ENCODE measurements at places on chromosomes 3 and 15.

GRCh38 chr3:161035711-161036110 lies 69.4 kb downstream of the B3GALNT1 start:
- DNase-seq = no peak

- DNase-seq = no peak
Measured at GRCh38 chr15:34039790-34040113, 748 bp upstream of the AVEN start.

DNA sequence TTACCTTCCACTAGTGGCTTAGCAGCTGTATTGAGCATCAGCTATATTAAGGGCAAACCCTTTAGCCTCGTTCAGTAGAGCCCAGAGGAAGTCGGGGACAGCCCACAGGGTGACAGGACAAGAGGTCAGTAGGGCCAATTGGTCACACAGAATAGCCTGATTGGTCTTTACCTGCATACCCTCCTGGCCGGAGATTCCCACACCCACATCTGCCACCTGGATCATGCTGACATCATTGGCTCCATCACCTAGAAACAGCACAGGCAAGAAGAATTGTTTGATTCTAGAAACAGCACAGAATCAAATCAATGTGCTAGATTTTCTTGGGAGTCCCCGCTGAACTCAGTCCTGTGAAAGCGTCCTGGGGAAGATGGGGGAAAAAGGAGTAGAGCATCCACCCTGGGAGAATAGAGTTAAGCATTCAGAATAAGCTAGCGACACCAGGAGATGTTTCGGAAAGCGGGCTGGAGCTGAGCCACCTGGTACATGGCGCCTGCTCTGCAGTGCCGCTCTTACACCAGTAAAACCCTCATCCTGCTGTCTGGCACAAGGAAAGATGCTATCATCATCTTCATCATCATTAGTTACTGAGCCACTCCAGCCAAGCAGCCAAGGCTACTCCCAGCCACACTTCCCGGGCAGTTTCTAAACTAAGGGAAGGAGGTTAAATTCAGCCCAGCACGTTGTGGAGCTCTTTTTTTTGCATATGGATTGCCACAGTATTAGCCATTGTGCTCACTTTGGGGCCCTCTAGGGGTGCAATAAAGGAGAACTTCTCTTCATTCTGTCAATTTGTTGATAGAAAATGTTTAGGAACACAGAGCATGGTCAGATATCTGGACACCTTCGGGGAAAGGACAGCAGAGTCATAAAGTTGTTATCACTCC lies 171.3 kb downstream of the ATP10A start:
- DNase-seq = peak; percentile 51

- DNase-seq = peak; percentile 59
Measured at GRCh38 chr15:86236356-86237110, 156.9 kb downstream of the AGBL1 start.

GRCh38 chr15:96330064-96330449 lies 443 bp upstream of the NR2F2 start:
- peak; percentile 85 for DNase-seq

GRCh38 chr15:32669896-32670611 lies 28.5 kb downstream of the SCG5 start:
- DNase-seq = no peak

- no peak for DNase-seq
Measured at GRCh38 chr3:8445861-8446260, 55.8 kb upstream of the LMCD1 start.

DNA sequence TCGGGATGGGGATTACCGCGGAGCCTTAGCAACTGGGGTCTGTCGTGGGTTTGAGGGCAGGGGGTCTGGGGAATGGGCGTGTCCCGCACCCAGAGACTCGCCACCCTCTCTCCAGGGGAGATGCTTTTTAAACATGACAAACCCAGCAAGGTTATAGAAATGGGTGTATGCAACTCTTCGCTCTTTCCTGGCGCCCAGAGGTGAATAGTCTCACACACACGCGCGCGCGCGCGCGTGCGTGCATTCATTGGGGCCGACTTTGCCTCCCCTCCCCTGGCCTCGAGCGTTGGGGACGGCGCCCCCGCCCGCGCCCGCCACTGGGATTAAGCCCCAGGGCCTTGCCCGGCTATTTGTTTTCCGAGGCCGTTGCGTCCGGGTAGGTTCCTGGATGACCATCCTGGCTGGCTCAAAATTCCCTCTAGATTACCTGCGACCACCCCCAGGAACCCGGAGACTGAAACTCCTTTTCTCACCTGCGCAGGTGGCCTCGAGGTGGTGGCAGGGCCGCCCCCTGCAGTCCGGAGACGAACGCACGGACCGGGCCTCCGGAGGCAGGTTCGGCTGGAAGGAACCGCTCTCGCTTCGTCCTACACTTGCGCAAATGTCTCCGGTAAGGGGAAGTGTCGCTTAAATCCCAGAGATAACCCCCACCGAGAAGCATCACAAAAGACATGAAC lies 777 bp downstream of the GPR160 start:
- peak; percentile 65 for DNase-seq

- DNase-seq = no peak
Measured at GRCh38 chr3:126293370-126294082, 63.7 kb downstream of the KLF15 start.

GRCh38 chr3:150925751-150926201 lies 20.5 kb upstream of the MINDY4B start:
- peak; percentile 72 for DNase-seq

GRCh38 chr3:4401441-4401840 lies 65.6 kb downstream of the SUMF1 start:
- DNase-seq = no peak

DNA sequence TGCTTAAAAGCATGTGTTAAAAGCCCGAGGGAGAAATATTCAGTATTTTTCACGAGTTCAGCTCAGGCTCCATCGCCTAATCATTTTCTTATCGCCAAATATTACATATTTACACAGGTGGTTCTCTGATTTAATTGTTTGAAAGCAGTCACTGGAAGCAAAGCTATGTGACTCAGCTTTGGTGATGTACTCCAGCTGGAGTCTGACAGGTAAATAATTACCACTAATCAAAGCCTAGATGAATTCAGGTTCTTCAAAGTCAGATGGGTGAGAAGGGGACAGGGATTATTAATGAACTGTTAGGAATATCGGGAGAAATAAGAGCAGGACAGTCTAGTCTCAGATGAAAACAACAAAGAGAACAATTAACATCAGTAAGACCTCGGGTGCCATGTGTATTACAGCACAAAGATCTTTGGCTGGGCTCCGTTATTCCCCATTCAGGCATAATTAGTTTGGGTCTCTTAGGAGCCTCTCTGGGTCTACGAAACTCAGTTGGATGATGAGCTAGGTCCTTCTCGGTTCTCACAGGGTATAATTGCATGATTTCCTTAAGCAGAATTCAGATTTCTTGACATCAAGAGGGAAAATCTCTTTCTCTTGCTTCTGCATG lies 331.7 kb upstream of the ADAMTS9 start:
- DNase-seq = no peak

DNA sequence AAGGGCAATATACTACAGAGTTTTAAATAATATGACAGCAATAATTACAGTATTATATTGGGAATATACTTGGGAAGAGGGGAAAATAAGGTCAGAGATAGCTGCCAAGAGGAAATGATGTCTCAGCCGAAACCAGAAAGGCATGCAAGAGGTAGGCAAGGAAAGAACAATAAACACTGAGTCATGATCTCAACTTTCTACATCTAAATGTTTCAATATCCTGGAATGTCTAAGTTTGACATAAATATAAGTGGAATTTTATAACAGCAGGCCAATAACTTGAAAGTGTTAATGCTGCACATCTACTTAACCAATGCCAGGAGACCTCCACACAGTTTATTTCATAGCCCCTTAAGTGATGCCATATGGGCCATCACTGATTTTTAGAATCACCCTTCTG lies 99.8 kb upstream of the CPNE4 start:
- DNase-seq = no peak

DNA sequence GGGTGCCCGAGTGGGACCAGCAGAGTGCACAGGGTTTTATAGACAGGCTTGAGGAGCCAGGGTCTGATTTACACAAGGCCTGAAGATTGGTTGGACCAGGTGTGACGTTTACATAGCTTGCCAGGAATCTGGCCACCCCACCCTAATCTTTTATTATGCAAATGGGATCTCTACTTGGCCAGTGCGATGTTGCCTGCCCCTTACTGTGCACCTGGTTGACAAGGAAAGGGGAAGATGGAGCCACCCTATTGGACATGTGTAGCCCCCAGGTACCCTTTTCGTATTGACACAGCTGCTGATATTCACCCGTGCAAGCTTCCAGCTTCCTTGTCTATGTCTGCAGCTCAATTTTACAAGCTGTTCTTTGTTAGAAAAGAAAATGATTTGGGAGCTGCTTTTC lies 132.0 kb downstream of the ARNT2 start:
- no peak for DNase-seq

DNA sequence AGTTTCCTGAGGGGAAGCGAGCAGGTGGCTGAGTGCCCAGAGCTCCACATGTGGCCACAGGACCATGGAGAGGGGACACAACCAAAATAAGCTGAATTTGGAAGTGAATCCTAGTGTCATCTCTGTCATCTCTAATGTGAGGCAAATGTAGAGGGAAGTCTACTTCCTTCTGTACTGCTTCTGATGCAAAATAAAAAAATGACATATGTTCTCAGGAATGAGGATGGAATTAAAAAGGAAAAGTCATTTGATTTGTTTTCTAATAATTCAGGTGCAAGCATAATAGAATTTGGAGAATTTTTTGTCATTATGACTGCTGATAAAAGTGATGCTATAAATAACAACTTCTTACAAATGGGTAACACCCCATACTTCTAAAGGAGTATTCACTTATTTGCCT lies 59.5 kb upstream of the POU1F1 start:
- no peak for DNase-seq

DNA sequence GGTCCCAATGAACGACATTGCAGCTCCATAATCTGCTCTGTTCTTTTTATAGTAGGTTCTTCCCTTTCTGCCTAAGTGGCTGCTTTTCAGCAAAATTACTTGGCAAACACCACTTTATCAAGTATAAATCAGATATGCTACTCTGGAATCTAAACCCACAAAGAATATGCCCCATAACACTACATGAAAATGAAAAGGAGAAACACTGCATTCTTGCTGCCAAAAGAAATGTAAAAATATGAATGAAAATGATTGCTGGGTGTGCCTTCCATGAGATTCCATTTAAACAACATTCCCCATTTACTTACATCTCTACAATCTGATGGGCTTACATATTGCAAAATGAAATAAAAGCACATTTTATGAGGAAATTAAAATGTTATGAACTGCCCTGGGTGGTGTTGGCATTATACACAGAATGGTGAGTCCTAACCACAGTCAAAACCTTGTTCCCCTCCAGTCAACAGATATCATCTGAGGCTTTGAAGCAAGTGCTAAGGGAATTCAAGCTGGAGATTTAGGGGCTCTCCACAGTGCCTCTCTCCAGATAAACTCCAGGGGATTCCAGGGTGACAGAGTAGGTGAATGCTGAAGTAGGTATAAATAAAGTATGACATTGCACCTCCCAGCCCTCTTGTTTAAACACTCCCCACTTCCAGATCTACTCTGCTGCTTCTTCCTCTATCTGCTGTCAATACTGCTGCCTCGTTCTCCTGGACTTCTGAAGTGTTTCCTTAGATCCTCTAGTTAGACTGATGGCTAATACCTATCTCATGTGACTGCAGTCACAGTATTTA lies 136.5 kb downstream of the RORA start:
- no peak for DNase-seq
